ENCODE measurements at places on chromosomes 1 and 21. TPM values are rescaled to one million over a fixed set of nuclear protein-coding genes. Genes with fewer than 3 reads are reported as not detected.

PM20D1 gene
- polyA plus RNA-seq: not detected

GRCh38 chr1:39722495-39722894 is 16.2 kb upstream of the PPIE start:
- H3K4me3 ChIP-seq: no peak overlapping the region
- H3K27ac ChIP-seq: no peak overlapping the region
- no peak for DNase-seq

DNA sequence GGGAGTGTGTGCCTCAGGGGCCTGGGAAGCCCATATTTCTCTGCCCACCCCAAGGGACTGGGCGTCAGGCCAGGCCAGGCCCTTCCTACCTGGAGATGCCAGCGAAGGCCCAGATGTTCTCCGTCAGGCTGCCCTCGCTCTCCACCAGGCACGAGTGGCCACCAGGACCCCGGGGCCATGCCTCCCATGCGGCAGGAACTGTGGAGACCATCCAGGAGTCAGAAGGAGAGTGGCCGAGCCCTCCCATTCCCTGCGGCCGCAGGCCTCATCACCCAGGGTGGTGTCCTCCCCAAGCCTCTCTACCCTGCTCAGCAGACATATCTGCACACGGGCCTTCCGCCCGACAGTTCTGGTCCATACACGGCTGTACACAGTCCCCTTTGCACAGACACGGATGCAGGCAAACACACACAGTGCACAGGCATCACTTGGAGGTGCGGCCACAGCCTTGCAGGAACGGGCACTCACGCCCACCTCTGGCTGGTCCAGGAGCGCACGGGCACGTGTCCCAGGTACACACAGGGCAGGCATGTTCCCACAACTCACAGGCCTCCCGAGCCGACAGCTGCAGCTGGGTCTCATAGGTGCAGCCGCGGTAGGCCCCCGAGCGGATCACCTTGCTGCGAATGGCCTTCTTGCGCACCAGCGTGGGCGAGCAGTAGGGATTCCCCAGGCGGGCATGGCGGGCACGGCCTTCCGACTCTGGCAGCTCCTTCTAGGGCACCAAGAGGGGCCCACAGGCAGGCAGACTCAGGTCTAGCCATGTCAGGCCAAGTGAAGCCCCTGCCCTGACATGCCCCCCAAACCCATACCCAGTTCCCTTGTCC is 5.9 kb upstream of the KIF17 start:
- H3K27me3 ChIP-seq: no peaks in the 10 kb centered on the region
- no peak overlapping the region for H3K4me3 ChIP-seq
- DNase-seq: peak; percentile 30
- no peaks in the 10 kb centered on the region for H3K4me1 ChIP-seq
- H3K27ac ChIP-seq: no peak overlapping the region

DNA sequence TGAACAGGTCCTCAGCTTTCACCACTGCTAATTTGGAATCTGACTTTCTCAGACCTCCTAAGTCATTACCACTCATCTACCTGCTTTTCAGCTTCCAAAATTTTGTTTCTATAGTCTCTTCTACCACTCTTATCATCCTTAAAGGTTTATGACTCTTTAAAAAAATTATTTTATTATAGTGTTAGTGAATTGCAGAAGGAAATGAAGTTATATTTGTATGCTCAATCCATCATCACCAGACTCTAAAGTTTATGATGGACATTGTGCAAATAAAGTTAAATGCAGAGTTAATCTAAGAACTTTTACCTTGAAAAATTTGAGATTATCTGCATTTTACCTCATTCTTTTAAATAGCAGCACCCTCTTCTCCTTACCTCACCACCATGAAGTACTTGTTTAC is 14.6 kb downstream of the CDC42BPA start:
- no peak overlapping the region for H3K4me3 ChIP-seq
- H3K27me3 ChIP-seq: no peaks in the 10 kb centered on the region
- no peak for DNase-seq
- H3K36me3 ChIP-seq: no peaks in the 10 kb centered on the region
- H3K27ac ChIP-seq: no peak overlapping the region
- H3K4me1 ChIP-seq: peaks cover 8% of the 10 kb centered on the region

RAB7B gene
- polyA plus RNA-seq: 0.15 TPM

GRCh38 chr21:25297117-25297516 is 310.2 kb downstream of the MRPL39 start:
- no peak overlapping the region for H3K27ac ChIP-seq
- no peak overlapping the region for H3K4me3 ChIP-seq
- H3K36me3 ChIP-seq: no peaks in the 10 kb centered on the region
- no peak for DNase-seq

OVAAL gene
- polyA plus RNA-seq: not detected

CFAP107 gene
- not detected for polyA plus RNA-seq

GRCh38 chr1:67780637-67781036 is 52.6 kb downstream of the GNG12 start:
- H3K27ac ChIP-seq: no peak overlapping the region
- H3K4me3 ChIP-seq: no peak overlapping the region
- H3K36me3 ChIP-seq: peaks cover 4% of the 10 kb centered on the region
- DNase-seq: no peak
- H3K4me1 ChIP-seq: peaks cover 5% of the 10 kb centered on the region

DNA sequence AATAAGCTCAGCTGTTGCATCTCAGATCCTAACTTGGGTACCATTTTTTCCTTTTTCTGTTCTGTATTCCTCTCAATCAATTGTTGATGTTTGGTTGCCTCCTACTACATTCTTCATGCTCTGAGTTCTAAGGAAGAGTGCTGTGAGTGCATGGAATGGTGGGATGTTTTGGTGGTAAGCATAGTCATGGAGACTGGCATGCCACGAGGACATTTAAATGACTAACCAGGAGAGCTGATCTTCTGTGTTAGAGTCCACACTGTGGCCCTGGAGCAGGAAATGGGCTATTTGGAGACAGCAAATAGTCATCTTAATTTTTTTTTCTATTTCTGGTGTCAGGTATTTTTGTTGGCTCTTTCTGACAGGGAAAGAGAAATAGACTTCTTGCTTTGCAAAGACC is 69.5 kb upstream of the HSD17B7 start:
- peak overlapping the region; percentile 48 for H3K27ac ChIP-seq
- DNase-seq: no peak
- peaks cover 26% of the 10 kb centered on the region for H3K36me3 ChIP-seq
- H3K4me1 ChIP-seq: peaks cover 2% of the 10 kb centered on the region
- no peak overlapping the region for H3K4me3 ChIP-seq
- no peaks in the 10 kb centered on the region for H3K27me3 ChIP-seq
